IMR-90 (cell line): ENCODE measurements at places on chromosomes 6 and 20. TPM values are rescaled to one million over a fixed set of nuclear protein-coding genes. Genes with fewer than 3 reads are reported as not detected.

CRISP3 gene
- not detected in 2 replicates for polyA plus RNA-seq

AIF1 gene
- not detected in 2 replicates for polyA plus RNA-seq

APOBEC2 gene
- not detected in 2 replicates for polyA plus RNA-seq

BMP5 gene
- polyA plus RNA-seq, result 0.02 TPM in 1 of 2 replicates, not detected in the other

HLA-DQB2 gene
- not detected in 2 replicates for polyA plus RNA-seq

TINAG gene
- polyA plus RNA-seq, result not detected in 2 replicates
